ENCODE measurements at places on chromosomes 4 and X. TPM values are rescaled to one million over a fixed set of nuclear protein-coding genes. Genes with fewer than 3 reads are reported as not detected.

Gene MGAT4D
- total RNA-seq: not detected

Gene FHDC1
- 0.16 TPM for total RNA-seq

Gene MAD2L1
- 103 TPM for total RNA-seq

Gene OFD1
- 40.7 TPM for total RNA-seq

Gene AFM
- not detected for total RNA-seq

Gene CSAG3
- not detected for total RNA-seq

Gene UGT2B17
- total RNA-seq: not detected

Gene TASL
- 4.3 TPM for total RNA-seq

All from activated naive CD4-positive, alpha-beta T cell treated with anti-CD3 and anti-CD28 coated beads, Interleukin-2, amount 50 U/mL, for 72 hours (primary cell).